Stimulated activated CD8-positive, alpha-beta memory T cell treated with anti-CD3 and anti-CD28 coated beads, Interleukin-7, amount 100 ng/mL, for 1 hour (primary cell): ENCODE measurements at places on chromosomes 16 and 17.
A peak's percentile ranks its signal among the peaks of the same experiment; 100 is the strongest.

GRCh38 chr17:77796176-77796860, 162.2 kb upstream of the TNRC6C start:
- DNase-seq: no peak

GRCh38 chr17:5605452-5605851, 21.1 kb upstream of the NLRP1 start:
- DNase-seq: no peak

GRCh38 chr17:78276098-78276887, 44.9 kb downstream of the TMEM235 start:
- no peak for DNase-seq

DNA sequence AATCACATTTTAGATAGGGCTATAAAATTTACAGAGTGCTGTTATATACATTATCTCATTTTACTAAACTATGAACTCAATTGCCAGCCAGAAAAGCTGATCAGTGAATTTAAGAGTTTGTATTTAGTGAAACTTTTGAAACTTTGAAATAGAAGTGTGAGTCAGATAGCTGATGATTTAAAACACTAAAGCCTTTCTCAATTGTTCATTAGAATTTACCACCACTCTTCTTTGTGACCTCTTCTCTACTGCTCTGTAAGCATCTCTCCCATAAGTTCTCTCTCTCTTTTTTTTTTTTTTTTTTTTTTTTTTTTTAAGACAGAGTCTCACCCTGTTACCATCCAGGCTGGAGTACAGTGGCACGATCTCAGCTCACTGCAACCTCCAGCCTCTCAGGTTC, 43.7 kb downstream of the GOSR1 start:
- DNase-seq: no peak

DNA sequence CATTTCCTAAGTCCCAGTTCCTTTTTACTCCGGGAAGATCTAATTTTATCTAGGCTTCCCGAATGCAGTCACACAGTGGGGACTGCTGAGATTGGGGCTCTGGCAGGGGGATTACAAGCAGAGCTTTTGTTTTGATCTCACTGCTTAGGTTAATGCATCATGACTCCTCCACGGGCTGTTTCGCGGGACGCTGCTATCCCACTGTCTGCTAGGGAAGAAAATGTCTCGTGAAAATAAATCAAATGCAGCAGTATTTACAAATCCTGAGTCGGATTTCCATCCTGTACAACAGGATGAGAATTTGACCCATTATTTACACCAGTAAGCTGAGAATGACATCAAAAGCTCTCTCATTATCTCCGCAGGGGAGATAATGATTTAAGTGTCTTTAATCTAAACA, 83.8 kb downstream of the CDH11 start:
- DNase-seq: no peak

- DNase-seq: no peak
These were observed 17.3 kb upstream of the MRPS23 start for GRCh38 chr17:57867126-57867525.

GRCh38 chr16:4800290-4801041, 2.0 kb downstream of the ROGDI start:
- DNase-seq: no peak

DNA sequence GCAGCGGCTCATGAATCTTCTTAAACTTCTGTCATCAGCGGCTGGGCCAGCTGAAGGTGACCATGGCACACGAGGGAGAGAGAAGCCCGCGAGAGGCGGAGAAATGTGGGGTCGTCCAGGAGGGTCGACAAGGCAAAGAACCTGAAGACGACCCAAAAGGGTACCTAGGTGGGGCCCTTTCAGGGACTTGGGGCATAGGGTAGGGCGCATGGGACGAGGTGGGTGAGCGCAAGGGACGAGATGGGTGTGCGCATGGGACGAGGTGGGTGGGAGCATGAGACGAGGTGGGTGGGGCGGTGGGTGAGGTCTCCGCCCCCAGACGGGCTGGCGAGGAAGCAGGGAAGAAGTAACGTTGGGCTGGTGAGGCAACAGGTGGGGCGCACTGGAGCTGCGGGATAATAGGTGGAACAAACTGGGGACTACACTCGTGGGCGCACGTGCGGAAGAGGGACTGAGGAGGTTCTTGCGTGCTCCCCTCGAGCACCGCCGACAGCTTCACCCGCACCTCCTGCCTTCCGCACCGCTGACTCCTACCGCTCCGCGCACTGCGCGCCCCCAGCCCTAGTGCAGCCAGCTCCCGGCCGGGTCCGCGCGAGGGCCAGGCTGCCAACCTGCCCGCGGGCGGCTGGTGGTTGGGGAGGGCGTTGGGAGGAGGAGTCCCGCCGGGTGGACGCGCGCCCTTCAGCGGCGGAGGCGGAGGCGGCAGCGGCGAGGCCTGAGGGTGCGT, 23.2 kb upstream of the CRYM start:
- no peak for DNase-seq

DNA sequence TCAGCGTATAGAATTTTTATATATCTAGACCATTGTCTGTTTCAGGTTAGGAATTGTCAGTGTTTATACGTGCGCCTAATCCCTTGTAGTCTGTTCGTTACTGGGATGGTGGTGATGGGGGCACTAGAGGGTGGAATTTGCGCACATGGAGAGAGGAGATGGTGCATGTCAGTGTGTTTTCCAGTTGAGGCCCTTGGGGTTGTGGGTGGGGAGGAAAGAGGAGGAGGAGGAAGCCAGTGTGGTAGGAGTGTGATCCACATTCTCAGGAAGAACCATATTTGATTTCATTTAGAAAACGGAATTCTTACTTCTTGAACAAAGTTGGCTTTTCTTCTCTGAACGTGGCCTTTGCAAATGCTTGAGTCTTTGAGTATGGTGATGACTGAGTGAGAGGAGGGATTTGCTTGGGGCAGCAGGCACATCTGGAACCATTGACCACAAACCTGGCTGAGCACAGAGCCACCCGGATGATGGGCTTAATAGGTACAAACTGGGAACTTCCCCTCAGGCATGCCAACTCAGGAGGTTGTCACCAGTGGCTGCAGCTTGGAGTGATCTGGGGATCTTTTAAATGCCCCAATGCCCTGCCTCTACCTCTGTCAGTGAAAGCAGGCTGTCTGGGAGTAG, 98.9 kb downstream of the PRKCB start:
- no peak for DNase-seq

GRCh38 chr17:51372345-51373004, 112.1 kb downstream of the UTP18 start:
- no peak for DNase-seq

GRCh38 chr17:82088838-82089722, 9.0 kb downstream of the FASN start:
- no peak for DNase-seq

GRCh38 chr16:24102209-24102660, 153.9 kb upstream of the CACNG3 start:
- no peak for DNase-seq

- DNase-seq: no peak
These were observed 4.5 kb downstream of the MIF4GD start for GRCh38 chr17:75266316-75267152.

DNA sequence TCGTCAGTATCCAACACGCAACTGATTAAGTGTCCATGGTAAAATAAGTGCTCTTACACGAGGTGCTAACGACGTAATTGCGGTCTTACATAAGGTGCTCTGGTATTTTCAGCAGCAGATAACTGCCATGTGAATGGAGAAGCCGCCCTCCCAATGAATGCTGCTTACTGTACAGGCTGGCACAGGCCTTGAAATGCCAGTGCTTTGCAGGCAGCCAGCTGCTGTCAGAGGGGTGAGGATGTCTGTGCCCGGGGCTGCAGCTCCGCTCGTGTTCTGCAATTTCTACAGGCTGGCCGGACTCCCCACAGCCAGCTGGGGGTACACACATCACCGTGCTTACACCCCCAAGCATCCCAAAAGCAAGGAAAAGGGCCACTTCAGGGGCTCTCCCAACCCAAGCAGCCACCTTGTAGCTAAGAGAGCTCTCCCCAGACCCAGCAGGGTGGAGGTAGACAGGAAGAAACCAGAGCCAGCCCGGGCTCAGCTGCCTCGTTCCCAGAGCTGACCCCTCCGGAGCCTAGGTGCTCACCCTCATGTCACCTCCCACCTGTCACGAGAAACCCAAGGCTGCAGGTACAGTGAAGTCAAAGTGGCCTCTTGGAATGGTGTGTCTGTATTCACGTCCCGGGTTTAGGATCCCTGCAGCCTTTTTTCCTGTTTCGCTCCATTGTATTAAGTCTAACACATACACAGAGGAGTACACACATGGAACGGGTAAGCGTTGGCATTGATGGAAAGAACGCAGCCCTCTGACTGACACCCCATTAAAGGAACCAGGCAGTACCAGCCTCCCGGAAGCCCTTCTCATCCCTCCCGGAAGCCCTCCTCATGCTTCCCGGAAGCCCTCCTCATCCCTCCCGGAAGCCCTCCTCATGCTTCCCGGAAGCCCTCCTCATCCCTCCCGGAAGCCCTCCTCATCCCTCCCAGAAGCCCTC, 27.2 kb upstream of the RPH3AL start:
- DNase-seq: no peak

DNA sequence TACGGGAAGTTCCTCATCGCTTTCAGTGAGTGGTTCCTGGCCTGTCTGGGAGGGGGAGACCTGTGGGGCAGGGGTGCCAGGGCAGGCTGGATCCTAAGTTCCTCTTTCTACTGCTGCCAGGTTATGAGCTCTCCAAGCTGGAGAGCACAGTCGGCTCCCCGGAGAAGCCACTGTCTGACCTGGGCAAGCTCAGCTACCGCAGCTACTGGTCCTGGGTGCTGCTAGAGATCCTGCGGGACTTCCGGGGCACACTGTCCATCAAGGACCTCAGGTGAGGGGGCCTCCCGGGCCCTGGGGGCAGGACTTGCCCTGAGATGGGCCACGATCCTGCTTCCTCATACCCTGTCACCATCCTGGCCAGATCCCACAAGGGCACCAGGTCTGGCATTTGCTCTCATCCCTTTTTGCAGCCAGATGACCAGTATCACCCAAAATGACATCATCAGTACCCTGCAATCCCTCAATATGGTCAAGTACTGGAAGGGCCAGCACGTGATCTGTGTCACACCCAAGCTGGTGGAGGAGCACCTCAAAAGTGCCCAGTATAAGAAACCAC, 5.1 kb downstream of the PRSS8 start:
- DNase-seq: no peak

DNA sequence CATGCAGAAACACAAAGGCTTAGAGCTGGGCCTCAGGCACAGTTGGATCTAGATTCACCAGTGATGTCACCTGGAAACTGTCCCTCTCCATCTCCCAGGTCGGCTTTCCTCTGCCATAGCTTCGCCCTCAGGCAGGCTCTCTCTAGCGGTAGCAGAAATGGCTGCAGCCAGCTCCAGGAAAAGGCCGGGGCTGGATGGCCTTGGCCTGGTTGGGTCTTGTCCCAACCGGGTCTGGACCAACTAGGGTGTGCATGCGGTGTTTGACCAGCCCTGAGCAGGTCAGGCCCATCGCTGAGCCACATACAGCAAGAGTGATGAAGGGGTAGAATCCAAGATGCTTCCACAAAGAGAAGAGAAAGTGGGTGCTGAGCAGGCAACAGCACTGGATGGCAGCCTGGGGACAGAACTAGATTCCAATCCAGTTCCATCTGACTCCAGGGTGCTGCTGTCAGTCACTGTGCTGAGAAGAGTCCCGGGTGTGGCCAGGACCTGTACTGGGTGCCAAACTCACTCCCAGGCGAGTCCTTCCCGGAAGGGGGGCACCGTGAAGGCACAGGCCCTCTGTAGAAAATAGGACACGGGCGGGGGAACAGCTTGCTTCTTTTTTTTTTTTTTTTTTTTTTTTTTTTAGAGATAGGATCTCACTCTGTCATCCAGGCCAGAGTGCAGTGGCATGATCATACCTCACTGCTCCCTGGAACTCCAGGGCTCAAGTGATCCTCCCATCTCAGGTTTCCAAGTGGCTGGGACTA, 51.8 kb downstream of the SOCS3 start:
- no peak for DNase-seq

DNA sequence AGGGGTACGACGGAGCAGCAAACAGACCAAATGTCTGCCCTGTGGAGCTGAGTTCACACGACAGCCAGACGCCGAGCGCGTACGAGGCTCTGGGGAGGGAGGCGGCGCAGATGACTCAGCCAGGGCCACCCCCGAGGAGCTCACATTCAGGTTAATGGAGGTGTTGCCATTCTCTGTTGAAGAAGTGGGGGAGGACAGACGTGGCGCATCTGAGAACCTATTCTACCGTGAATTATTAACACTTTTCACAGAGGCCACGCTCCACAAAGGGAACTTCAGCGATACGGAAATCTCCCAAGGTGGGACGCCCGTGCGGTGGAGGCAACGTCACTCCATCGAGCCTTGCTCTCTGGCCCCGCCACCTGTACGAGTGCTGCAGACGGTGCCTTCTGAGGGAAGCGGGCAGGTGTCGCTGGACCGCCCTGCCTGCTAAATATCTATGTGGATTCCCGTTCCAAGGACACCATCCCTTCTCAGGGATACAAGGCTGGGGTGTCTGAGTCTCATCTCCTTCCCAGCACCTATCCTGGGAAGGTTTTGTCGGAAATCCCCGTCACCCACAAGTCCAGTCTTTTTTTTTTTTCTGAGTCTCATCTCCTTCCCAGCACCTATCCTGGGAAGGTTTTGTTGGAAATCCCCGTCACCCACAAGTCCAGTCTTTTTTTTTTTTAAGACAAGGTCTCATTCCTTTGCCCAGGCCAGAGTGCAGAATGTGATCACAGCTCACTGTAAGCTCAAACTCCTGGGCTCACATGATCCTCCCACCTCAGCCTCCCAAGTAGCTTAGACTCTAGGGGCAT, 19.0 kb downstream of the ABR start:
- DNase-seq: no peak

- no peak for DNase-seq
These were observed 1.5 kb downstream of the SLC35G3 start for GRCh38 chr17:35192708-35193107.

GRCh38 chr17:4641297-4642195, at the start of gene ALOX15:
Gene ALOX15, minus strand, starts transcription at chr17:4641678. Its CDS starts 27 bp downstream, at chr17:4641651.
- DNase-seq: no peak

GRCh38 chr16:83968306-83968851, 335 bp downstream of the NECAB2 start:
- DNase-seq: no peak

DNA sequence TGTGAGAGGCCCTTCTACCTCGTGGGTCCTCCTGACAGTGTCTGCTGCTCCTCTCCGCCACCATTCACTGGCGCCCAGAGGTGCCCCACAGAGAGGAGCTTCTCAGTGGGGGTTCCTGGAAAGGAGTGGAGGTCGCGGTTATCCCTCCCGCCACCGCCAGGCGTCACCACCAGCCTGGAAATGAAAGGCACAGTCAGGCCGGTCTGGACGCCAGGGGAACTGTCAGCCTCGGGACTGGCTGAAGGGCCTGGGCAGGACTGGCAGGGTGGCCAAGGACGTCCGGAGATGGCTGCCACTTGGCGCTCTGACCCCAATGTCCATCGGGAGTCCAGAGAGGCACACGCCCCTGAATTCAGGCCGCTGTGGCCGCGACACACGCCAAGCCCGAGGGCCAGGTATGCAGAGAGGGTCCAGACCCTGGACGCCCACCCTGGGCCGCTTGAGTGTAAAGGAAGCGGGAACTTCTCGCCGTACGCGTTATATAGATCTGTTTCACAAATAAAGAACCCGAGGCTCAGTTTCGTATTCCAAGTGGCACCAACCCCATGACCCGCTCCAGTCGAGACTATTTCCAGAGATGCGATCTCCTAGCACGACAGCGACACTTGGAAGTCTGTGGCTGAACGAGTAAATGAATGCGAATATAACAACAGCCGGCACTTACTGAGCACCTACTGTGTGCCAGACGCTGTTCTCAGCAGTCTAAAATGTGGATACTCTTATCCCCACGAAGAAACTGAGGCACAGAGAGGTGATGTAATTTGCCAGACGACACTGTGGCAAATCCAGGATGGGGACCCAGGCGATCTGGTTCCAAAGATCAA, 7.6 kb upstream of the NXPH3 start:
- DNase-seq: peak; percentile 63

- DNase-seq: peak; percentile 32
These were observed at the start of gene ACSF3 for GRCh38 chr16:89093602-89094251. Gene ACSF3, plus strand, starts transcription at chr16:89093852. Its CDS starts 6,830 bp downstream, at chr16:89100682.

GRCh38 chr17:81980707-81981343, 3.4 kb downstream of the ASPSCR1 start:
- no peak for DNase-seq
